ENCODE measurements at places on chromosomes 12 and 14. TPM values are rescaled to one million over a fixed set of nuclear protein-coding genes. Genes with fewer than 3 reads are reported as not detected.

The PROX2 gene
- total RNA-seq = not detected

The MDGA2 gene
- not detected for total RNA-seq

The RBP5 gene
- not detected for total RNA-seq

The GLIPR1L1 gene
- total RNA-seq = not detected

The GNB3 gene
- 0.35 TPM for total RNA-seq

The CRACR2A gene
- 3.2 TPM for total RNA-seq

The RASAL1 gene
- total RNA-seq = not detected

The RNASE2 gene
- total RNA-seq = not detected

The SYT1 gene
- total RNA-seq = 1.9 TPM

The P3H3 gene
- total RNA-seq = 43.3 TPM

The TSPAN8 gene
- total RNA-seq = 3.4 TPM

The CLEC2D gene
- 2.7 TPM for total RNA-seq

The TUBA1A gene
- total RNA-seq = 310 TPM

The TAS2R14 gene
- total RNA-seq = 2.1 TPM

All from pericardium fibroblast (primary cell).